ENCODE measurements at places on chromosomes 5 and 9.

- no peak for DNase-seq
Measured at GRCh38 chr5:95075111-95075510, 209.8 kb downstream of the MCTP1 start.

- DNase-seq: no peak
Measured at GRCh38 chr9:83032065-83032625, 30.8 kb downstream of the RASEF start.

DNA sequence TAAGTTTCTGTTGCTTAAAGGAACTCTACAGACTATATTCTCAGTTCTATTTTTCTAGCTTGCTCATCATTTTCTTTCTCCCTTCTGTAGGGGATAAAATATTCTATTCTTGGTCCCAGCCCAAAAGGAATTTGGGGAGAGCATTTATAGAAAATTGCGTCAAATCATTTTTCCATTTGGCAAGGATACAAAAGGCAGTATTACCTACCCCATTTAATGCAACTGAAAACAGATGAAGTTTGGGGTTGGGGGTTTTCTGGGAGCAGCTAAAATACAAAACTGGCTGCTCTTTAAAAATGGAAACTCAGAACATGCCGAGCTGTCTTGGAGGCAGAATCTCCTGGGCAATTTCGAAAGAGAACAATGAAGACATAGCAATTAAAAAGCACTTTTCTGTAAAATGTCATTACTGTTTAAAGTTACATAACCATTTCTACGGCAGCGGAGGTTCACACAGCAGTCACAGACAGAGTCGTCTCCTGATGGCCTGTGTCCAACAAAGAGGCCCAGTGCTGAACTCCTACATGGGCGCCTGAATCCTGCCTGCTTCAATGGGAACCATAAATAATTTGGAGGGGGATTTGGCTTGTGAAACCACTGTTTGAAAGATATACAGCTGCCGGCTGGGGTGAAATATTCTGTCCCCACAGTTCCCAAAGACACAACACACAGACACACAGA lies 152.4 kb downstream of the BRINP1 start:
- DNase-seq: no peak

DNA sequence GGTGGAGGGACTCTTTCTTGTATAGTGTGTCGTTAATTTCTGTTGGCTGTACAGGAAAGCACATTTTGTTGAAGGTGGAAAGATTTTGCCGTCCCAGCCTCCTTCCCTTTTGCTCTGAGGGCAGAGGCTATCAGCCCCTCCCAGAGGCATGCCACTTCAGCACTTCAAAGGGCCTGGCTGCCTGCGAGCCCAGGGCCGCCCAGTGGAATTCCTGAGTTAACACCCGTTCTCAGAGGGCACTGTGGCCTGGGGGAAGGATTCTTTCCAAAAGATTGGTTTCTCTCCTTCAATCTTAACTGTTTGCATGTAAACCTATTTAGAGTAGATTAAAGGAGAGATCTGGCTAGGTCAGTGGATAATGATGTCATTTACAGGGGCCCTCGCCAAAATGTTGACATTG lies 238.6 kb downstream of the FANCC start:
- no peak for DNase-seq

DNA sequence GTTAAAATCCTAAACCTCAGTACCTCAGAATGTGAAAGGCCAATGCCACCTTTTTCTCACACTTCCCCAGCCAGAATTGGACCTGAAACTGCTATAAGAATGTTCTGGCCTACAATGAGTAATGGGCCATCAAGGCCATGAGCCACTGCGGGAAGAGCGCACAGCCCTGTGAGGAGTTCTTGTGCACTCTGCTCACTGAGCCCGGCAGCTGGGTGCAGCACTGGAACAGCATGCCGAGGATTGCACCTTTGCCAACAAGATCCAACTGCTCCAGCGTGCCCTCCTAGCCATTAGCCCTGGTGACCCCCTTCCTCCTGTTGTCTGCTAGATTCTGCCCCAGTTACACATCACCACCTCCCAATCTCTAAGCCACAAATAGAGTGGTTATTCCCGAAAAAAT lies 758.1 kb downstream of the PRELID2 start:
- DNase-seq: no peak

DNA sequence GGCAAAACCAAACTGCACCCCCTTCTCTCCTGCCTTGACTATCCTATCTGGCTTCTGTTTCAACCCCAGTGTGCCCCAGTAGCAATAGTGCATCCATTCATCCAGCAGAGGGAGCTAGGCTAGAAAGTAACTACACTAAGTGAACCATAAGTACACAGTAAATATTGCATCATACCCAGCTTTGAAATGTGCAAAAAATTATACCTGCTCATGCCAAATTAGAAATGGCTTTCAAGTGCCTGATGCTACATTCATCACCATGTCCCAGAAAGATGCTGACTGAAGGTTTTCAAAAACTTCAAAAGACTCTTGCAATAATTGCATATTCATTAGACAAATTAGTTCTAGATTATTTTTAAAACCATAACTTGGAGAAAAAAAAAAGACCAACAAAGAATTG lies 153.5 kb downstream of the PRELID2 start:
- DNase-seq: peak; percentile 61
